A549 treated with Mapracorat at 1 μM for 4 hours (cell line): ENCODE measurements at places on chromosomes 5 and 9. TPM values are rescaled to one million over a fixed set of nuclear protein-coding genes. Genes with fewer than 3 reads are reported as not detected.

PCDHB4 gene
- 0.07 to 0.13 TPM (median 0.09 TPM) in 4 of 5 replicates, not detected in the other for total RNA-seq

PCDHA4 gene
- 1.5 to 1.8 TPM (median 1.7 TPM) in 5 replicates for total RNA-seq

IFNW1 gene
- total RNA-seq = not detected in 5 replicates

BARHL1 gene
- total RNA-seq = 0.07 TPM in 1 of 5 replicates, not detected in the others

C9orf50 gene
- 0.36 TPM in 1 of 5 replicates, not detected in the others for total RNA-seq

PDE6A gene
- total RNA-seq = 0.20 to 0.43 TPM (median 0.25 TPM) in 5 replicates
